ENCODE measurements at places on chromosomes 6 and 20. TPM values are rescaled to one million over a fixed set of nuclear protein-coding genes. Genes with fewer than 3 reads are reported as not detected.

Gene KIF6
- total RNA-seq: not detected

Gene LPA
- total RNA-seq: not detected

Gene MCHR2
- not detected for total RNA-seq

Gene SNAP91
- 3.0 TPM for total RNA-seq

Gene OPRM1
- total RNA-seq: not detected

Gene PCMT1
- 86.0 TPM for total RNA-seq

Gene C6orf132
- total RNA-seq: 0.54 TPM

Gene STX11
- total RNA-seq: 12.1 TPM

Gene MMUT
- 15.0 TPM for total RNA-seq

Measured in thoracic aorta (tissue), 2 donors.